ENCODE measurements at places on chromosomes 13 and 19. TPM values are rescaled to one million over a fixed set of nuclear protein-coding genes. Genes with fewer than 3 reads are reported as not detected.

The CDC42EP5 gene
- total RNA-seq, result 1.1 TPM

The HS6ST3 gene
- total RNA-seq, result 0.31 TPM

The DIAPH3 gene
- total RNA-seq, result 30.1 TPM

The CERS1 gene
- 7.6 TPM for total RNA-seq

The KLK3 gene
- not detected for total RNA-seq

- peak; percentile 55 for DNase-seq
Measured at GRCh38 chr19:50718255-50719118, 1.1 kb downstream of the SHANK1 start.

DNA sequence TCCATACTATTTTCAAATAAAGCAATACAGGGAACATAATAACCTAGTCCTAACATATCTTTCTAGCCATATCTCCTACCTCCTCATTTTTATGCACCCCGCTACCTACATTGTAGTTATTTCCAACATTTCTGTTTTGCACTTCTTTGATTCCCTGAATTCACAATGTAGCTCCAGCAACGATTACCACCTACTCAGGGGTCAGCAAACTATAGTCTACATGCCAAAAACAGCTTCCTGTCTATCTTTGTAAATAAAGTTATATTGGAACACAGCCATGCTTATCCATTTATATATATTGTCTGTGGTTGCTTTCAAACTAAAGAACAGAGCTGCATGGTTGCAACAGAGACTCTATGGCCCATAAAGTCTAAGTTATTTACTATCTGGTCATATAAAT is 16.7 kb downstream of the MYCBP2 start:
- no peak for DNase-seq

- DNase-seq, result no peak
Measured at GRCh38 chr19:53957448-53958167, 5.1 kb upstream of the CACNG8 start.

GRCh38 chr13:93344048-93344705 is 117.6 kb downstream of the GPC6 start:
- no peak for DNase-seq

- no peak for DNase-seq
Measured at GRCh38 chr13:113612607-113613006, 28.1 kb downstream of the TFDP1 start.

- no peak for DNase-seq
Measured at GRCh38 chr19:11102944-11103343, 13.7 kb downstream of the LDLR start.

- DNase-seq, result no peak
Measured at GRCh38 chr13:99610702-99611289, 109.5 kb downstream of the TM9SF2 start.

- DNase-seq, result no peak
Measured at GRCh38 chr19:1811942-1812425, at the start of gene ATP8B3. ATP8B3 (minus strand) TSS chr19:1812276; CDS start chr19:1811736, 540 bp downstream.

- no peak for DNase-seq
Measured at GRCh38 chr13:59513686-59514085, 650.0 kb downstream of the DIAPH3 start.

- no peak for DNase-seq
Measured at GRCh38 chr19:15992014-15992413, 43.2 kb downstream of the OR10H4 start.

GRCh38 chr13:112443191-112443994 is 67.2 kb downstream of the SPACA7 start:
- peak; percentile 81 for DNase-seq

DNA sequence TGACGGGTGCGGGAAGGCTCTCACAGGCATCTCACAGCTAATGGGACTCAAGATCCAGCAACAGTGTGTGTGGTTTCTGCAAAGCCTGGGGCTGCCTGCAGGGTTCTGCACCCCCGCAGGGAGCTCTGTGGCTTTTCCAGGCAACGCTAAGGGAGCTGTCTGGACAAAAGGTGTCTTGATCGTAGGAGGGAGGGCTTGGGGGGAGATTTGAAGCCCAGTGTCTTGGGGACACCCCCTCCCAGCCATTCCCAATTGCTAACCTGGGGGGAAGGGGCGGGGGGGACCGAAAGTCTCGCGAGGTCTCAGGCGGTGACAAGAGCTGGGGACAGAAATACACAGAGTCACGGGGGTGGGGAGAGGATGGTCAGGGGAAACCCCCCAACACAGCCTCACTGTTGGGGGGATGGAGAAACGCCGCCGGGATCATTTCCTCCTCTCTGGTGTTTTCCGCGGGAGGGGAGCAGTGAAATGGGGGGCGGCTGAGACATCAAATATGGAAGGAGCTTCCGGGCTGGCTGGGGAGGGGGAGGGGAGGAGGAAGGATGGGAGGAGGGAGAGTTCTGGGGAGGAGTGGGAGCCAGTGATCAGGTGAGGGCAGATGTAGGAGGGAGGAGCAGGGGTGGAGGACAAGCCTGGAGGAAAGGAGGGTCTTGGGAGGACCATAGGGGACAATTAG is 13.3 kb downstream of the KCNC3 start:
- DNase-seq, result peak; percentile 83

DNA sequence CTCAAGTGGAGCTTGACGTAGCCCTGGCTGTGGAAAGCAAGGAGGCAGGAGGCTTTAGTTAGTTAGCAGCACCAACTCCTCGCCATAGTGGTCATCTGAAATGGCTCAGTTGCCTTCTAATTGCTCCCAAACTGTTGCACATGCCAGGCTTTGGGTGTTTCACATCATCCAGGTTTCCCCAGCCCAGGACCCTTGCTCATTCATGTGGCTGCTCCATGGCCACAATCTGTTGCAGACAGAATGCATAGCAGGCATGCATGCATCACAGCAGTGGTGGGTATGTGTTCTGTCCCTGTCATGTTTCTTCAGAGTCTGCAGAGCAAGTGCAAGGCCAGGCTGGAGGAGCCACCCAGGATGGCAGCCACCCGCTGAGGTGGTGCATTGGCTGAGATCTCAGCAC is 407.6 kb downstream of the TSHZ3 start:
- DNase-seq, result no peak

DNA sequence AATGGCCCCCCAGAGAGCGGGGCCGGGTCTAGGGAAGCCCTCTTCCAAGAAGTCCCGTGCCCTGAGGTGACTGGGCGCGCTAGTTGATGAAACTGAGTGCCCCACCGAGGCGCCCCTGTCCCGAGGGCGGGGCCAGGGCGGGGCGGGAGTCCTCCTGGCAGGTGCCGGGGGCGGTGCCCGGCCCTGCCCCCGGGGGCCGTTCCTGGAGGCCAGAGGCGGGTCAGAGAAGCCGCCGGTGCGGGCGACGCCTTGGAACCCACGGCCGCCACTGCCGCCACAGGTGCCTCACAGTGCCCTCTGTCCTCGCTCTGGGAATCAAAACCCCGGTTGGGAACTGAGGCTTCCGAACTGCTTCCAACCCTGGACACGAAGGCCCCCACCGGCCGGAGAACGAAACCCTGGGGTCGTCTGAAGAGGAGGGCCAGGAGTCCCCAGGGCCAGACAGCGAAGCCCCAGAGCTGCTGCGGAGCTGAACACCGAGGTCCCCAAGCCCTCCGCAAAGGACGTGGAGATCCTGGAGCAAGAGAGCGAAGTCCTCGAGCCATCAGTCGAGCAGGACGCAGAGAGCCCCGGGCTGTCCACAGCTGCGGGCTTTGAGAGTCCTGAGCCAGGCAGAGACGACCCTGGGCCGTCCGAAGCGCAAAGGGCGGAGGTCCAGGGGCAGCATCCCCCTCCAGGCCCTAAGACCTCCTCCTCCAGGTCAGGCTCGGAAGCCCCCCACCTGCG is at the start of gene MISP3:
Gene MISP3 (plus strand): TSS at position 252 of the 726 bp plus-strand sequence. CDS start 524 bp downstream, outside the sequence.
- peak; percentile 70 for DNase-seq

All from neural progenitor cell (in vitro differentiated cells).